ENCODE measurements at places on chromosomes 11 and 22. TPM values are rescaled to one million over a fixed set of nuclear protein-coding genes. Genes with fewer than 3 reads are reported as not detected.

GRCh38 chr11:61362542-61362875 lies 335 bp downstream of the TMEM138 start:
- peak; percentile 24 for DNase-seq
- H3K4me3 ChIP-seq: peak overlapping the region; percentile 52
- H3K27me3 ChIP-seq: no peaks in the 10 kb centered on the region
- peak overlapping the region; percentile 98 for H3K27ac ChIP-seq

GRCh38 chr22:24159650-24160049 lies 21.6 kb upstream of the SUSD2 start:
- H3K36me3 ChIP-seq: no peaks in the 10 kb centered on the region
- peaks cover 34% of the 10 kb centered on the region for H3K4me1 ChIP-seq
- no peak for DNase-seq
- H3K27ac ChIP-seq: no peak overlapping the region
- H3K27me3 ChIP-seq: no peaks in the 10 kb centered on the region

DNA sequence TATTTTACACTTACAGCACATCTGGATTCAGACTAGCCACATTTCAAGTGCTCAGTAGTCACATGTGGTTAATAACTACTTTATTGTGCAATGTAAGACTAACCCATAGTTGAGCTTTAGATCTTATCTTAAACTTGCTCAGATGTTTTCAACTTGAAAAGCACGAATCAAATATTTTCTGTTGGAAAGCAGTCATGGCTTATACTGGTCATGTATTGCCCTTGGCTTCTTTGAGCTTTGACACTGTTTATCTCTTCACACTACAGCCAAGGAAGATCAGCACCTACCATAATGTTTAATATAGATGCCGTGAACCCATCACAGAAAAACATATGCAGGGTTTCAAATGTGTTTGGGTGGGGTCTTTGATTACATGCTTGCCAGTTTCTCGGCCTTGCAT lies 4.4 kb downstream of the RBX1 start:
- no peak for DNase-seq
- no peaks in the 10 kb centered on the region for H3K36me3 ChIP-seq
- H3K27ac ChIP-seq: no peak overlapping the region
- peaks cover 19% of the 10 kb centered on the region for H3K4me1 ChIP-seq

GRCh38 chr11:111870522-111870885 lies 877 bp downstream of the ALG9 start:
- H3K4me1 ChIP-seq: peaks cover 17% of the 10 kb centered on the region
- H3K27ac ChIP-seq: peak overlapping the region; percentile 84
- DNase-seq: no peak
- H3K27me3 ChIP-seq: no peaks in the 10 kb centered on the region
- H3K4me3 ChIP-seq: peak overlapping the region; percentile 67

- DNase-seq: peak; percentile 64
- H3K27me3 ChIP-seq: no peaks in the 10 kb centered on the region
- peaks cover 9% of the 10 kb centered on the region for H3K36me3 ChIP-seq
- peaks cover 18% of the 10 kb centered on the region for H3K4me1 ChIP-seq
- no peak overlapping the region for H3K4me3 ChIP-seq
Observed at GRCh38 chr22:27885977-27886842, 32.8 kb downstream of the PITPNB start.

Gene DDTL
- not detected for total RNA-seq

Gene C1QTNF4
- 1.8 TPM for total RNA-seq

Gene OR52K1
- not detected for total RNA-seq
